NCI-H1417 (cell line): ENCODE measurements at places on chromosomes 5 and 9.
A peak's percentile ranks its signal among the peaks of the same experiment; 100 is the strongest.

DNA sequence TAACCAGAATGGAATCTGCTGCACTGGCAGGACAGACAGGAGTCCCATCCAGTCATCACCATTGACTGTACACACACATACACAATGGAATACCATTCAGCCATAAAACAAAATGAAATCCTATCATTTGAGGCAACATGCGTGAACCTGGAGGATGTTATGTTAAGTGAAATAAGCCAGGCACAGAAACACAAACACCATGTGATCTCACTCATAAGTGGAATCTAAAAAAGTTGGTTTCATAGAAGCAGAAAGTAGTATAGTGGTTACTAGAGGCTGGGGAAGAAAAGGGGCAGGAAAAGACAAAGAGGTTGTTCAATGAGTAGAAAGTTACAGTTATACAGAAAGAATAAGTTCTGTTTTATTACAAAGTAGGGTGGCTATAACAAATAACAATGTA, 884.0 kb upstream of the ACO1 start:
- DNase-seq: no peak

GRCh38 chr5:135667204-135667603, 88.4 kb upstream of the CXCL14 start:
- no peak for DNase-seq

DNA sequence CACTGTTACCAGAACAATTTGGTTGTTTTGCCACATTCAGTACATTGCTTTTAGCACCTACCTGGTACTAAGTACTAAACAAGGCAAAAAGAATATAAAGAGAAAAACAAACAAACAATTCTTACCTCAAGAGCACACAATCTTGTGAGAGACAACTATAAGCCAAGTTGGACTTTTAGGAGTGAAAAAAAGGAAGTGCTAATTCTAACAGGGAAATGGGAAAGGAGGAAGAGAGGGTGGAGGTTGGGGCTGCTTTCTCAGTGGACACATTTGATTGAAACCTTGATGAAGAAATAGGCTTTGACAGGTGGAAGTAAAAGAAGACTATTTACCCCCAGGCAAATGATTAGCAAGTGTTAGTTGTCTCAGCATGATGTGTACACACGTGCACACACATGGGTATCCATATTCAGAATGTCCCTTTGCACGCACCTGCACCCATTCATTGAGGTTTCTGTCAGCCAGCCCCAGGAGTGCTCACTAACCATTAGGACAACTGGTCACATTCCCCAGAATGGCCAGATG, 302.6 kb downstream of the ACTL7B start:
- no peak for DNase-seq

GRCh38 chr5:68000805-68001204, 214.8 kb upstream of the PIK3R1 start:
- DNase-seq: no peak

GRCh38 chr5:38341641-38342040, 83.3 kb downstream of the EGFLAM start:
- no peak for DNase-seq

DNA sequence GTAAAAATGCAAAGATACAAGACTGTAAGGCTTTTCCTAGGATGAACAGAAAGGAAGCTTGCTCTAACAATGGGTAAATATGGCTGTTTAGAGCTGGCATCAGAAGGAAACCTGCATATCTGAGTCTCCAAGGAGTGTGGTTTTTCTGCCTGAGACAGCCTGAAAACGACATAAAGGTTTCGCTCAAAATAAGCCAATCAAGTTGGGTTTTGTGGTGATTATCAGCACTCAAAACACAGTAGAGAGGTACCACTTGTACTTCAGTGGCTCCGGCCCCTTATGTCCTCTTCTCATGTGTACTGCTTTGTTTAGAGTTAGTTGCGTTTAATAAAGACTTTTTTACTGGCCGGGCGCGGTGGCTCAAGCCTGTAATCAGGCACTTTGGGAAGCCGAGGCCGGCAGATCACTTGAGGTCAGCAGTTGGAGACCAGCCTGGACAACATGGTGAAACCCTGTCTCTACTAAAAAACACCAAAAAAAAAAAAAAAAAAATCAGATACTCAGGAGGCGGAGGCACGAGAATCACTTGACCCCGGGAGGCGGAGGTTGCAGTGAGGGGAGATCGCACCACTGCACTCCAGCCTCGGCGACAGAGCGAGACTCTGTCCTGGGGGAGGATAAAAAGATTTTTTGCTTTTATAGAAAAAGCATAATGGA, 39.4 kb downstream of the KLF9 start:
- no peak for DNase-seq

- DNase-seq: peak; percentile 50
These were observed 724 bp downstream of the NR2F1-AS1 start for GRCh38 chr5:93580063-93580926.

GRCh38 chr9:111812337-111812736, 17.6 kb upstream of the SHOC1 start:
- no peak for DNase-seq

GRCh38 chr5:7955476-7955875, 86.5 kb downstream of the MTRR start:
- no peak for DNase-seq

- no peak for DNase-seq
These were observed 81.3 kb downstream of the NR3C1 start for GRCh38 chr5:143322176-143322575.

DNA sequence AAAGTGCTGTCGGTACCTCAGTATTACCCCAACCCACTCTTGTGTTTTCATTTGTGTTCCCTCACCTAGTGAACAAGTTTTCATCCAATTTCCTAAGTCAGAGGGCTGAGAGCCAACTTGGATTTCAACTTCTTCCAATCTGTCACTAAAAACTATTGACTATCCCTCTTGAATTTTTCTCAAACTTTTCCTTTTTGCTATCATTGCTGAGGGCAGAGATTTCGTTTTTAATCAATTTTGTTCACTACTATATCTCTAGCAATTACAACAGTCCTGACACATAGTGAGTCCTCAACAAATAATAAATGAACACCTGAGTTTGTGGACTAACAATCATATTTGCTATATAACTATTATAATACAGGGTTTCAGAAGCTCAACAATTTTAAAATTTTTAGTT, 29.0 kb downstream of the MEIKIN start:
- no peak for DNase-seq

DNA sequence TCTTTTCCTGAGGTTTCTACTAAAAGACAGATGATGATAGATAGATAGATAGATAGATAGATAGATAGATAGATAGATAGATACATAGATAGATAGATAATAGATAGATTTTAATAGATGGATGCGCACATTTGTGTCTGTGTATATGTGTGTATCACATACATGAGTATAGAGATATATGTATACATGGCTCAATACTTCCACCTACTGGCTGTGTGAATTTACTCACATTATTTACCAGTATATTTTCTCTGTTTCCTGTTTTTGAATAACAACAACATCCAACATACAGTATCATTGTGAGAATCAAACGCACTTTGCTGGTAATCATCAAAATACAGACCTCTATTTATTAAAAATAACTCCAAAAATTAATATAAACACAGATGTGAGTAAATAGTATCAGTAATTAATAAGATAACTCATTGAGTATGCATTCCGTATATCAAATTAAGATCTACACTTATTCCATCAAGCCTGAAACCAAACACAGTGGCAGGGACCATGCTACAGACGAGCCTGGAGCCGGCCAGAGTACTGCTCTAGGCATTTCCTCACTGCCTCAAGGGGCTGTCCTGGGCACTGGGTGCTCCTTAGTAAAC, 338.0 kb downstream of the SEMA5A start:
- no peak for DNase-seq

DNA sequence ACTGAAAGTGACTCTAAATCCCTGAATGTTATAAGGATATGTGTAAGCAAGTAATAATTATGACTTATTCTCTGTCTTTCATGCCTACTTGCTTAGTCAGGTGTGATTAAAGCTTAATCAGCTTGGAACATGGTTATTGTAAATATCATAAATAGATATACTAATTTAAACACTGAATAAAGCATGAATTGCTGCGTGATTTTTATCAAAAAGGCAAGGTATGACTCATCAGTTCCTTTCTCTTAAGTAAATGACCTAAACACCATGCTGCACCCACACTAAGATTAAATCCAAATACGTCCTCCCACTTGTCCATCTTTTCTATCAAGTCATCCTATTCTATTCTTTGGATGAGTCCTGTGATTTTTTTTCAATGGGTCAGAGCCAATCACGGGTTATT, 124.6 kb upstream of the MTAP start:
- no peak for DNase-seq

DNA sequence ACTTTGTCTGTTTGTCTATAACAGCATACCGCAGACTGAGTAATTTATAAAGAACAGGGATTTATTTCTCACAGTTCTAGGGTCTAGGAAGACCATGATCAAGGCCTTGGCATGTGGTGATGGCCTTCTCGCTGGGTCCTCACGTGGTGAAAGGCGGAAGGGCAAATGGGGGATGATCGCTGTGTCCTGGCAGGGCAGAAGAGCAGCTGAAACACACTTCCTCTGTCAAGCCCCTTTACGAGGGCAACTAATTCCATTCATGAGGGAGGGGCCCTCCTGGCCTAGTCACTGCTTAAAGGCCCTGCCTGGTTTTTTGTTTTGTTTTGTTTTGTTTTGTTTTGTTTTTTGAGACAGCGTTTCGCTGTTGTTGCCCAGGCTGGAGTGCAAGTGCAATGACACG, 41.9 kb upstream of the UBTD2 start:
- no peak for DNase-seq

DNA sequence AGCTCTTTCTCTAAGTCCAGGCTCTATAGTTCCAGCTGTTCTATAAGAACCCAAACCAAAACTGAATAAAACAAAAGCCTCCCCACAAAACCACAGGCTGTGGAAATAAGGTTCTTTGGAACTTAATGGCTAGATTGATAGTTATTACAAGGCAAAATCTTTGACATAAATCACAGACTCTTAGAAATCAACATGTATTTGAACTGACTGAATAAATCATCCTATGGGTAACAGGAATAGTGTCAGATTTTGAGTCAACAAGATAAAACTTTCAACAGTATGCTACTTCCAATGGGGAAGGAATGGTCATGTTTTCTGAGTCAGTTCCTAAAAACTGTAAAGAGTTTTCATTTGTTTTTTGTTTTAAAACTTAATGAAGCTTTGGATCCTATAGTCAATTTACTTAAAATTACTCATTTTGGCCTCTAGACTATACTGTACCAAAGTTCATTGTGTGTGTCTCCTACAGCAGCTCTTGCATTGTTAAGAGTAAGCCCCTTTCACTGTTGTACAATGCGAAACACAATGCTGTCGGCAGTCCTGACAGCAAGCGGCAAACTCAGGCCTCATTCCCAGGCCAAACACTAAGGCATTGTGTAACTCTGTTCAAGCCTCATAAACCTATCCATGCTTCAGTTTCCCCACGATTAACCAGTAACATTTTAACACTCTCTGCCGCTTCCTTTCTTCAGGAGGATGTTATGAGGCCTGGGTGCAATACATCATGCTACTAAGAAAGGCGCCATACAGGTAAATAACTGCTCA, 134.1 kb downstream of the ARL15 start:
- DNase-seq: no peak

- DNase-seq: no peak
These were observed 550.0 kb upstream of the TUSC1 start for GRCh38 chr9:26228273-26228672.

DNA sequence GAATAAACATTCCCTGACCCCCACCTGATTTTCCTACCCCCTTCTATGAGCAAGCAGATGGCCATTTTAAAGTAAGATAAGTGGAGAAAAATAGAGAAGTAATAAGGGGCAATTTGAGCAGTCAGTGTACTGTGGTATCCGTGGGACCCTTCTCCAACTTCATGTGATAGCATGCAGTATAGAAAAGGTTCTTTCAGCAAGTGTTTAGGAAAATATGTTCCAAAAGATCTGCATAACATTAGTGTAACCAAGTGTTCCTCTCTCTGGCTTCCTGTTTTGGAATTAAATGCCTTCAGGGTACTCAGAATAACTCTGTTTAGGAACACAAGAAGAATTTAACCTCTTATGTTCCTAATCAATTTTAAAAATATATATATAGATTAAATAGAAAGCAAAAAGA, 134.9 kb downstream of the ATG10 start:
- DNase-seq: no peak

DNA sequence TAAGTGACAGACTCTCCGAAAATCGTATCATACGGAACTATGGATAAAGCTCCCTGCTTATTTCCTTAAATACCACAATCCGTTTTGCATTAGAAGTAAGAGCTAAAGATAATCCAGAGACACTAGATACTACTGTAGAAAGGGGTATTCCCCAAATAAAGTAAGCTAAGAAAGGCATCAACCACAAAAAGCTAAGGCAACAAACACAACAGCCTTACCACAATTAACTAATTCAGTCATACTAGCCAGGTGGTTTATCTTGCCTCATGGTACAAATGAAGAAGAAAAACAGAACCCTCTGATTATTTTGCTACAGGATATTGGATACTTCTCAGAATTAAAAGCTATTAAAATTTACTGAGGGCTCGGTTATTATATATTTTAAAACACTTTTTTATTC, 14.1 kb downstream of the ERP44 start:
- no peak for DNase-seq

- DNase-seq: no peak
These were observed 980 bp downstream of the COL5A1 start for GRCh38 chr9:134642385-134643181.

- DNase-seq: peak; percentile 57
These were observed 645 bp downstream of the SAP30L start for GRCh38 chr5:154446195-154447088.

- no peak for DNase-seq
These were observed 106.5 kb upstream of the DAB2 start for GRCh38 chr5:39531306-39531705.

DNA sequence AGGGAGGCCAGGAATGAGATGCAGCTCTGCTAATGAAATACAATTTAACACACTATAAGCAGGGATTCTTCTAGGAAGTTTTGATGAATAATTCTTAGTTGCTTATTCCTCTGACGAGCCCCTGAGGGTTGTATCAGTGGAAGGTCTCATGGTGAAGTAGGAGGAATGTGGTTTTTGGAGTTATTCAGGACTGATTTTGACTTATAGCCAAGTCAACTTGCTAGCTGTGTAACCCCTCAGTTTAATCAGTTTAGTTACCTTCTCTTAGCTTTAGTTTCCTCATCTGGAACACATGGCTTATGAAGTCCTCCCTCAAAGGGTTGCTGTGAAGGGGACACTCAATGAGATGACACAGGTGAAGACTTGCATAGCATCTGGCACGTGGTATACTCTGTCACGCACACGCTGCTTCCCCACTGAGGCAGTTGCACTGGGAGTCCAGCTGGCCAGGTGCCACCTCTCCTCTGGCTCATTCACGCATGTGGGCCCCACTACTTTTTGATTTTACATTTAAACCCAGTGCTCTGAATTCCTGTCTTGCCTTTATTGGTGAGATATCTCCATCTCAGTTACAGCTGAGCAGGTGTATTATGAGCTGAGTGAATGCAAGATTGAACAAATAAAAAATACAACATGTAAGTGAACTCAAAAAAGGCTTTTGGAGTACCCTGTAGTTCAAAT, 415.0 kb downstream of the ARHGEF28 start:
- no peak for DNase-seq

DNA sequence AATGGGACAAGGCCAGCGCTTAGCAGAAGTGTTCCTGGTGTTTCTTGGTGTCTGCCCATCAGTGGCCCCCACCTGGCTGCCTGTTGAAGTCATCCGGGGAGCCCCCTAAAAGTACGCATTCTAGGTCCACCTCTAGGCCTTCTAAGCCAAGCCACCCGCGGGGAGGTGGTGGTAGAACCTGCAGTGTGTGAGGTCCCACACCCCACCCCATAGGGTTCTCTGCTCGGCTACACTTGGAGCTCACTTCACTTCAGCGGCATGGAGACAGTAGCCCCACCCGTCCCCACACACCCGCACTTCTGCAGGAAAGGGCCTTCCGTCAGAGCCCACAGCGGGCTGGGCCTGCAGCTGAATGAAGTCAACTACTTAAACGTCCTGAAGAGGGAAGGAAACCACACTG, 29.6 kb upstream of the FCN2 start:
- DNase-seq: no peak
